ENCODE measurements at places on chromosomes 12 and 14.

GRCh38 chr14:93343266-93343665, 3.7 kb upstream of the COX8C start:
- DNase-seq = no peak

DNA sequence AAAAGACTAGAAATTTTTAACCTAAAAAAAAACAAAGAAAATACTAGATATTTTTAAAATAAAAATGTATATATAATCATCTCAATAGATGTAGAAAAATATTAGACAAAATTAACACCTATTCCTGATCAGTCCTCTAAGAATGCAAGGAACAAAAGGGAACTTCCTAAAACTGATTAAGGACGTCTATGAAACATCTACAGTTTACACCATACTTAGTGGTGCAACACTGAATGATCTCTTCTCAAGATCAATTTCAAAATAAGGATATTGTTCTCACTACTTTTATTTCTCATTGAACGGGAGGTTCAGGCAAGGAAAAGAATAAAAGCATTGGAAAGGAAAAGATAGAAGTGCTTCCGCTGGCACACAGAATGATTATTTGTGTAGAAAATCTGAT, 16.0 kb downstream of the OLR1 start:
- no peak for DNase-seq

DNA sequence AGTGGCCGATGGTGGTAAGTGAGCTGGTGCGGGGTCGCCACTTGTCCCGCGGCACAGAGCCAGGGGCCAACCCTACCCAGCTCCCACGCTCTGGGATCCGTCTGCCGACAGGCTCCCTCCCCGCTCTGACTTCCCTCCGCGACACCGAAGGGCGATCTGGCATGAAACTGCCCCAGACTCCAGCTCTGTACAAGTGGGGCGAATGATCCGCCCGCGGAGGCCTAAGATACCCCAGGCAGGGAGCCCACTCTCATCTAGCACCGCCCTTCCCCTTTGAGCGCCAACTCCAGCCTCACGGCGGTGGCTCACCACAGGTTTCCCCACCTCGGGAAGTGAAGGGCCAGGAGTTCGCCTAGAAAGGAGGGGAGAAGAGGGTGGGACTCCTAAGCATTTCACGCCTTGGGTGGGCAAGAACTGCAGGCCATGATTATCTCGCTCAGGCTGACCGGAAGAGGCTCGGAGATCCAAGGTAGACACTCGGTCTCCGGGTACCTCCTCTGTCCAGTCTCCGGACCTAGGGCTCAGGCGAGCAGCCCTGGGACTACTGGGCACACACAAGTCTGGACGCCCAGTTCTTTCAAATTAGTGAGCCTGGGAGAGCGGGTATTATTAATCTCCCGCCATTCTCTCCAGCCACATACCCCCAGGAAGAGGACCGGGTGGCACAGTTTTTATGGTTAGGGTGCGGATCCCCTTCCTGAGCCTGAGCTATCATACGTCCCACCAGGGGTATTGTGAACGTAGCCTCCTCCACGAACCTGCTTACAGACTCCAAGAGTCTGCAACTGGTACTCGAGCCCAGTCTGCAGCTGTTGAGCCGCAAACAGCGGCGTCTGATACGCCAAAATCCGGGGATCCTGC, 849 bp downstream of the WNT1 start:
- no peak for DNase-seq

GRCh38 chr12:26345471-26346003, 150.2 kb downstream of the SSPN start:
- no peak for DNase-seq

DNA sequence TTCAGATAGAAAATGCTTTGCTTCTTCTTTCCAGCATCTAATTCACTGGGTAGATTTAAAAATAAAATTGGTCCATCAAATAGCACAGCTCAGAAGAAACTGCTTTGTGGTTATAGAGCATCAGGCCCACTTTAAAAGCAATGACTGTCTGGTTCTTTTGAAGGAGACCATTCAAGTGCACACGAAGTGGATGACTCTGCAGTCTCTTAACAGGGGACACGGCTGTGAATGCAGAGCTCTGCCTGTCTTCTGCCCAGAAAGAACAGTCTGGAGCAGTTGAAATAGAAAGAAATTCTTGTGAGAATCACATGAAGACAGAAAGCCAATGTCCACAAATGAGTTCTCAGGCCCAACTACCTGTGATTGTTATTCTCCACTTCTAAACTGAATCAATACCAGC, 138.7 kb upstream of the PLEKHA5 start:
- DNase-seq = no peak

- no peak for DNase-seq
These were observed 103.2 kb upstream of the DAAM1 start for GRCh38 chr14:59085207-59085739.

Data from activated T-cell treated with anti-CD3 and anti-CD28 coated beads for 48 hours (primary cell).